ENCODE measurements at places on chromosomes 3 and 15.

- no peak for DNase-seq
Measured at GRCh38 chr3:112143251-112143650, 10.2 kb upstream of the GCSAM start.

- no peak for DNase-seq
Measured at GRCh38 chr15:68609629-68610028, 30.8 kb downstream of the CORO2B start.

- no peak for DNase-seq
Measured at GRCh38 chr3:159929171-159930141, 59.2 kb upstream of the IL12A start.

- DNase-seq = no peak
Measured at GRCh38 chr3:72114773-72115172, 329.8 kb upstream of the PROK2 start.

DNA sequence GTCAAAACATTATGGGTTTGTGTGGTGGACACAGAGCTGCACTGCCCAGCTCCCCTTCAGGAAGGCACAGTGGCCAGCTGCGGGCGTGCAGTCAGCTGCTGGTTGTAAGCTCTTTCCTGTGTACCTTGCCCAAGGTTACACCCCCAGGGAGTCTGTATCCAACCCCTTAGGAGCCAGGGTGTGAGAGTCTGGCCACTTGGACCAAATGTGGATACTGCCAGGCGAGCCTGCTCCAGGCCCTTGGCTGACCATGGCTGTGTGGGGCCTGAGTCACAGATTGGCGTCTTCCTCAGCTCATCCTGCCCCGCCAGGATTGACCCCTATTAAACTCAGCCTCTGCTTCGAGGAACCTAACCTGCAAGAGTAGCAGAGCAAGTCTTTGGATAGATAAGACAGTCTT lies 56.9 kb downstream of the ABHD5 start:
- no peak for DNase-seq

DNA sequence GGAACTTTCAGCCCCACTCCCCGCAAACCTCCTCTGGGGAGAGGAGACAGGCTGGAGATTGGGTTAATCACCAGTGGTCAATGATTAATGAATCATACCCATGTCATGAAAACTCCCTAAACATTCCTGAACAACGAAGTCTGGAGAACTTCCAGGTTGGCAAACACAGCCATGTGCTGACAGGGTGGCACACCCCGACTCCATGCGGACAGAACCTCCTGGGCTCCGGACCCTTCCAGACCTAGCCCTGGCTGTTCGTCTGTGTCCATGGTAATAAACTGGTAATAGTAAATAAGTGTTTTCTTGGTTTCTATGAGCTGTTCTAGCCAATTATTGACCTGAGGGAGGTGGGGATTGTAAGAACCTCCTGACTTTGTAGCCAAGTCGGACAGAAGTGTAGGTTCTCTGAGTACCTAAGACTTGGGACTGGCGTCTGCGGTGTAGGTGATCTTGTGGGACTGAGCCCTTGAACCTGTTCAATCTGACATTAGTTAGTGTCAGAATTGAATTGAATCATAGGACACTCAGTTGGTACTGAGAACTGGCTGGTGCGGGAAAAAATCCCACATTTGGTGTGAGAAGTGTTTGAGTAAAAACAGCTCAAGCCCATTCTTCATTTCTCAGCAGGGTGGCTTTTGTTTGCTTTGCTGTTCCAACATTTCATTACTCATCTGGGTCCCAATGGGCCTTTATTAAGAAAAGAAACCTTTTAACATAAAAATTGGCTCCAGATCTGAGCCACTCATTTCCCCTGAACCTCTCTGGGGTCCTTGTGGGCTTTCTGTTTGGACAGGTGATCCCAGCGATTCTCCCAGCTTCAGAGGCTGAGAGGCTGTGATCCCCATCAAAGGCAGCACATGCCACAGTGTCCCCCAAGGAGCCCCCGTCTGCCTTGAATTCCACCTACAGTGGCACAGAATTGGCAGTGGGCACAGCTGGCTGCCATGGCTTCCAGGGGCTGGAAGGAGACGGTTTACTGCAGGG lies 151.0 kb downstream of the TJP1 start:
- DNase-seq = no peak

GRCh38 chr3:13080591-13080990 lies 7.4 kb upstream of the IQSEC1 start:
- DNase-seq = no peak

GRCh38 chr3:113138839-113139743 lies 72.3 kb upstream of the BOC start:
- no peak for DNase-seq

DNA sequence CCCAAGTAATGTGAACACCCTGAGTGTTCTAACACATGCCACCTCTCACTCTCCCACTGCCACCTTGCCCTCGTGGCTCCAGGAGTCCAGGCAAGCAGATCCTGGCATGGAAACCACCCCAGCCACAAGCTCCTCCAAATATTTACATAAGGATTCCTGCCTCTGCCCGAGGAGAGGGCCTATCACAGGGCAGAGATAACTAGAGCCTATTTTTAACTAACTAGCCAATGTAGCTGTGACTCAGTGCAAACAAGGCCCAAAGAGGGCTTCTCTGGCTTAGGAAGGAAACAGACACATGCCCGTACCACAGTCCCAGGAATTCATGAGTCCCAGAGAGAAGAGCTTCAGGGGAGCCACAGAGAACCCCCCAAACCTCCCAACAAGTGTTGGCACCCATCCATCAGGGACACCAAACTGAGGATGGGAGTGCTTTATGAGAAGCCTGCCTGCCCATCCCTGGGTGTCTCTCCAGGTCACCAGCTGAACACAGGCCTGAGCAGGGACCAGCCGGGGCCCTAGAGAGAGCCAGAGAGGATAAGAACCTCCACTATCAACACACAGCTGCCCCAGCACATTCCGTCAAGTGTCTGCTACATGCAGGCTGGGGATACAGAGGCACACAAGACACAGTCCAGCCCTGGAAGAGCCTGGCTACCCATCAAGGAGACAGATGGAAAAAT lies 9.2 kb downstream of the FYCO1 start:
- DNase-seq = no peak

- DNase-seq = no peak
Measured at GRCh38 chr3:64806668-64807605, 119.1 kb upstream of the ADAMTS9 start.

DNA sequence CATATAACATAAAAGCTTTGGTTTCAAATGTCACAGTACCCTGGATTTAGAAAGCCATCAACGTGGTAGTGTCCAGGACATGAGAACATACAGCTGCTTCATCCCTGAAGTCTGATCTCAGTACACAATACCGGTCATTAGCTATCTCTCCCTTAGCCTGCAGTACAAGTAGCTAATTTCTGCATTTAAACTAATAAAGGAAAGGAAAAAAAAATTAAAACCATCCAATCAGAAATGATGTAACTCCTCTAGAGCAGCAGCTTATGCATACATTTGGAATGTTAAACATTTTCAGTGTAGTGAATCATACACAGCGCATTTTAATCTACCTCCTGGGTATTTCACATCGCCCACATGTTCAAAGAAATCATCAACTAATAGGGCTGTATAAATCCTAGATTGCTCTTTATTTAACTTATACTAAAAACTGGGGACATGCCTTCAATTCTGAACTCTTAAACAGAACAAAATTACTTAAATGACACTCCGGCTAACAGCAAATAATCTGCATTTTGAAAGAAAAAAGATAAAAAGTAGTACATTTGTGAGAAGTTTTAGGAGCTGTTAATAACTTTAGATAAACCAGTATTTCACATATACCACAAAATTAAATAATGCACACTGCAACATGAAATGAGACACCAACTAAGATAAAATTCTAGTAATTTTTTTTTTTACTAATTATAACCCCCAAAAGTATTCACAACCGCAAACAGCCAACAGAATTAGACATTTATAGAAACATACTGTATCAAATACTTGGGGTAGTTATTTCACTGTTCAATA lies 3.7 kb downstream of the IGF2BP2 start:
- DNase-seq = no peak

- no peak for DNase-seq
Measured at GRCh38 chr3:107455621-107456020, 67.1 kb upstream of the BBX start.

- DNase-seq = no peak
Measured at GRCh38 chr15:87416591-87417257, 839.8 kb downstream of the NTRK3 start.

- DNase-seq = no peak
Measured at GRCh38 chr15:60993948-60994347, 235.2 kb downstream of the RORA start.
